ENCODE measurements at places on chromosomes 7 and 10. TPM values are rescaled to one million over a fixed set of nuclear protein-coding genes. Genes with fewer than 3 reads are reported as not detected.

NEBL gene
- total RNA-seq: 6.8 TPM

HMX3 gene
- not detected for total RNA-seq

HNRNPH3 gene
- total RNA-seq: 29.7 TPM

GLI3 gene
- 13.6 TPM for total RNA-seq

VPS50 gene
- 47.0 TPM for total RNA-seq

GRID2IP gene
- not detected for total RNA-seq

SMKR1 gene
- total RNA-seq: not detected

C7orf57 gene
- total RNA-seq: not detected

KCNIP2 gene
- 2.1 TPM for total RNA-seq

SAMD9L gene
- 4.2 TPM for total RNA-seq

ZMIZ2 gene
- 4.2 TPM for total RNA-seq

OR2A5 gene
- total RNA-seq: not detected

SERPINE1 gene
- total RNA-seq: 2.1 TPM

All from skeletal muscle tissue (tissue), 5 donors.